ENCODE measurements at places on chromosomes 5 and 9. TPM values are rescaled to one million over a fixed set of nuclear protein-coding genes. Genes with fewer than 3 reads are reported as not detected.

The WDR38 gene
- total RNA-seq, result not detected

The SCGB3A2 gene
- not detected for total RNA-seq

The PHYHD1 gene
- total RNA-seq, result 0.23 TPM

The RAB3C gene
- 4.2 TPM for total RNA-seq

The DENND4C gene
- total RNA-seq, result 53.7 TPM

The GPR150 gene
- 0.82 TPM for total RNA-seq

The PLPPR1 gene
- total RNA-seq, result 1.1 TPM

The PCDHGA4 gene
- 9.2 TPM for total RNA-seq

The KYAT1 gene
- total RNA-seq, result 6.1 TPM

The TRPM3 gene
- not detected for total RNA-seq

The FAM169A gene
- total RNA-seq, result 1.3 TPM

The TSSK1B gene
- total RNA-seq, result not detected
